ENCODE measurements at places on chromosomes 2 and 18.

GRCh38 chr2:144225076-144225475 is 294.8 kb downstream of the ZEB2 start:
- DNase-seq, result no peak

- no peak for DNase-seq
These were observed 54.8 kb downstream of the ZNF407 start for GRCh38 chr18:74652392-74652988.

GRCh38 chr18:22342625-22343024 is 75.1 kb downstream of the CTAGE1 start:
- DNase-seq, result no peak

- no peak for DNase-seq
These were observed 32.3 kb upstream of the IMPA2 start for GRCh38 chr18:11948852-11949523.

GRCh38 chr2:138494265-138494966 is 7.2 kb upstream of the SPOPL start:
- no peak for DNase-seq

GRCh38 chr18:38961880-38962279 is 1396.3 kb upstream of the CELF4 start:
- no peak for DNase-seq

GRCh38 chr18:38174594-38174993 is 609.0 kb upstream of the CELF4 start:
- no peak for DNase-seq

DNA sequence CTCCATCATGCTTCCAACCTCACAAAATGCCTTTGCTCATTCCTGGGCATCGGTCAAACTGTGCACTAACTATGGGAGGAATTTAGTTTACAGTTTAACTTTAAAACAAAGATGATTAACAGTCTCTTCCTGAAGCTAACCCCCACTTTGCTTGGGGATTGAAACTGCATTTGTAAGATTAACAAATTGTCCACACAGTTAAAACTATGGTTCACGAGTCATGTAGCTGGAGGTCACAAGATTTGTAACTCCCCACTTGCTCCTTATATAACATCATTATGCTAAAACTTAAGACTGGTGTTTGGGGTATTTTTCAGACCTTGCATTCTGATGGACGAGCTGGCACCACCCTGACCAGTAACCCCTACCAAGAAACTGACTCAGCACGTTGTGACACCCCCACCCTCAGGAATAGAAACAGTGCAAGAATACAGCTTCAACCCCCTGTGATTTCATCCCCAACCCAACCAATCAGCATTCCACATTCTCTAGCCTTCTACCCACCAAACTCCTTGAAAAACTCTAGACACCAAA is 252.3 kb downstream of the MBD5 start:
- DNase-seq, result no peak

DNA sequence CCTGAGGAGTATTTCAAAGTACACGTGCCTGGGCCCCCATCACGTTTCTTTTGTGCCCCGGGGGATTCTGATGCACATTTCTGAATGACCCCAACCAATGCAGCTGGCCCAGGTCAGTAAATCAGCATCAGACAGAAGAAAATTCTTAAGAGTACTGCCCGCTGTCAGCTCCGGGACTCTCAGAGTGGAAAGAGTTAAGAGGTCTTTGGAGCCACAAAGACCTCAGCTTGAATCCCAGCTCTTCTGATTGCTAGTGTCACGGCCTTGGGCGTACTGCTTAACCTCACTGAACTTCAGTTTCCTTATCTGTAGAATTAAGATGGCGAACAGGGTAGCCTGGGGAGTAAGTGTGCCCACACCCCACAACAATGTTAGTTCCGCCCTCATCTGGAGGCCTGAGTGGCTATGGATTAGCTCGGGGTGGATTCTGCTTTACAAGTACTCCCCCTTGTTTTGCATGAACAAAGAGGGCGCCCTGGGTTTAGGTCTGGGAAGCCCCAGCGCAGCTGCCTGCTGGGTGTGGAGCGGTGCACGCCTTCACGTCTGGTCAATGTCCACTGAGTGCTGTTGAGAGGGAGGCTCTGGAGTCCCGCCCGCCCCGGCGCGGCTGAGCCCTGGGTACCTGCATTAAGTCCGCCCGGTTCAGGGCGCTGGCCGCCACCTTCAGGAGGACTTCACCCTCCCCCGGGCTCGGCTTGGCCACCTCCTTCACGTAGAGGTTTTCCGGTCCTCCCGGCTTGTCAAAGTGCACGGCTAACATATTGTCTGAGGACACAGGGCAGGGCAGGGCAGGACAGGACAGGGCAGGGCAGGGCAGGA is 858 bp downstream of the TP53I3 start:
- DNase-seq, result peak; percentile 15

DNA sequence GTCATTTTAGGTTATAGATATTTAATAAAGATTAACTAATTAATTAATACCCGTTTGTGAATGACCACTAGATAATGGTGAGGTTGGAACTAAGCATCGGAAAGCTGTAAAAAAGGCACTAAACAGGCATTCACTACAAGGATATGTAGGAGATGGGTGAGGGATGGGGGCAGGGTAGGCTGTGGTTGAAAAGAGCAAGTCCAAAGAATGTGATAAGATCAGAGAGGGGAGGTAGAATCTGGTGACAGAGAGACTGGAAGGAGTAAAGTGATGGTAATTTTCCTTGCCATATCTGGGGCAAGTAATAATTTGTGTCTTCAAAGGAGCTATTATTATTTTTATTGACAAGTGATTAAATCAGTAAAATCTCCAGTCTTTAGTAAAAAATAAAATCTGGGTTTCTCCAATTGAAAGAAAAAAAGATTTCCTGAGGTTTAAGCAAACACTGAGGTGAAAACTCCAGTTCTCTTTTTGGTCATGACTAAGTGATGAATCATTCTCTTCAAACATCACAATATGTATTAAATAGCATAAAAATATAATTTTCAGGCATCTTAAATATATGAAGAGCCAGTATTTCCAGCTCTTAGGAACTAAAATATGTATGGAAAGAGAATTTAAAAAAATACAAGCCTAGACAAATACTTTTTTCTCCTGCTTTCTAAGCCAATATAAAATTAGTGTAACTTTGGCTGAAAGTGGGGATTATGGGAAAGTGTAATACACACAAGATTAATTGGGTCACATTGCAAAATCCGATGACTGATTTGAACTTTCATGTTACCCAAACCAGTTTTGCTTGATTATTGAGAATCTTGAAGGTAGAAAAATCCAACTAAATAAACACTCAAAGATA is 259.1 kb upstream of the RBMS1 start:
- no peak for DNase-seq

- no peak for DNase-seq
These were observed 225.3 kb upstream of the THUMPD2 start for GRCh38 chr2:40004336-40004735.

DNA sequence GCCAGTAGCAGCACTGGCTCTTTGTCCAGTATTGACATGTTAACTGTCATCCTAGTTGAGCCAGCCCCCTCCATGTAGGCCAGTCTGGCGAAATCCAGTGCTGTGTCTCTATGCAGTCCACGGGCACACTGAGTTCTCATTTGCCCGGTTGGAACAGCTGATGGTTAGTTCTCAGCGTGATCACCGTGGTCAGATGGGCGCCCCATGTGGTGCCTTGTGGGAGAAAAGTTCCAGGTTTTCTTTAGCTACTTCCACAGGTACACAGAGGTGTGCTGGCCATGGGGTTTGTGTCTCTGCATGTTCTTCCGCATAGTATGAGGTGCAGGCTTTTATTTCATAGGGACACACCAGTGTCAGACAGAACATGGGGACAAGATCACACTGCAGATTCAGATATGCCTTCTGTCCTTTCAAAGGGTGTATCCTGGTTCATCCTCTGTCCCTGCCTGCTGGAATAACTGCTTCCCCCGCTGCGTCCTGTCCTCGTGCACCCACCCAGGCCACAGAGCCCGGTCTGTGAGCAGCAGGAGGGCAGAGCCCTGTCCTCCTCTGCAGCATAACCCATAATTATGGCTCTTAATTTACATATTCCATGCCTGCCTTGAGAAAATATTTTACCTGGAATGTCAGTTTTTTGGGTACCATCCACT is 334.1 kb downstream of the GBX2 start:
- DNase-seq, result no peak

DNA sequence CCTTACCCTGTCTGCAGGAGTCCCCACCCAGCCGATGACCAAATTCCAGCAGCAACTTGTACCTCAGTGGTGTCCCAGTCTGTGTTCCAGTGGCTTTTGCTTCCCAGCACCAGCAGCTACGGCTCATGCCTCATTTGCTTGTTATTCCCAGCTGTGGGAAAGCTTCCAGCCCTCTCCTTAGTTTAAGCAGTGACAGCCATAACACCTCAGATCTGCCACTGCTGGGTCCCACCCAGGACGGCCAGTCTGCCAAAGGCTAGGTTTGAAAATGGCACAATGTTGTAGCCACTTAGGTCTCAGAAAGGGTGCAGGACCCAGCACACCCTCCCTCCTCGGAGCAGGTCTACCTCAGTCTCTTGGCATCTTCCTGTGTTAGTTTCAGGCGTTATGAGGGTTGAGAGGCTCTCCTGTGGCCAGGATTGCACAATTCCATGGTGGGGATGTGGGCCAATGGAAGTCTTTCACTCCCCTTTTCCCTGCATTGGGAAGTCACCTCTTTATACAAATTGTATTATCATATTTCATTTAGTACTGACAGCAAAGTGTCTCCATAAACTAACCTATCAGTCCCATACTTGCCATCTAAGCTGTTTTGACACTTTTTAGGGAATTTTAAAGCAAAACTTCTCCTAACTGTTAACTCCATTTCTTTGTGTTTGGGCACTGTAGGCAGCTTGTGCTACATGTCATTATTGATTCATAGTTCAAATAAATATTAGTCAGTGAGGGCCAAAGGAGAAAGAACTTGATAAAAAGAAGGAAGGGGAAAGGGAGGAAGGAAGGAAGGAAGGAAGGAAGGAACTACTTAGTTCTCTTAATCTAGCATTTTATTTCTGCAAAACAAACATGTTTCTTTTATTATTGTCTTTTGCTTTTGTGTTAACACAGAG is 62.9 kb upstream of the FAM110C start:
- no peak for DNase-seq

DNA sequence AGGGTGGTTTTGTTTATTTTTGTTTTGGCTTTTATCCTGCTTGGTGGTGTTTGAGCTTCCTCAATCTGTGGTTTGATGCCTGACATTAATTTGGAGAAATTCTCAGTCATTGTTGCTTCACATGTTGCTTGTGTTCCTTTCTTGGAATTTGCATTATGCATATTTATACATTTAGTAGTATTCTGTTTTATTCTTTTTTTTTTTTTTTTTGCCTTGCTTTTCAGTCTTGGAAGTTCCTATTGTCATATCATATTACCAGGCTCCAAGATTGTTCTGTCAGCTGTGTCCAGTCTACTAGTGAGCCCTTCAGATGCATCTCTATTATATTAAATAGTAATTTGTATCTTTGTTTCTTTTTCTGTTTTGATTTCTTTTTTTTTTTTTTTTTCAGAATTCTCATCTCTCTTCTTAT is 77.0 kb downstream of the EPC2 start:
- DNase-seq, result no peak

GRCh38 chr2:139366681-139367080 is 586.5 kb upstream of the NXPH2 start:
- no peak for DNase-seq

DNA sequence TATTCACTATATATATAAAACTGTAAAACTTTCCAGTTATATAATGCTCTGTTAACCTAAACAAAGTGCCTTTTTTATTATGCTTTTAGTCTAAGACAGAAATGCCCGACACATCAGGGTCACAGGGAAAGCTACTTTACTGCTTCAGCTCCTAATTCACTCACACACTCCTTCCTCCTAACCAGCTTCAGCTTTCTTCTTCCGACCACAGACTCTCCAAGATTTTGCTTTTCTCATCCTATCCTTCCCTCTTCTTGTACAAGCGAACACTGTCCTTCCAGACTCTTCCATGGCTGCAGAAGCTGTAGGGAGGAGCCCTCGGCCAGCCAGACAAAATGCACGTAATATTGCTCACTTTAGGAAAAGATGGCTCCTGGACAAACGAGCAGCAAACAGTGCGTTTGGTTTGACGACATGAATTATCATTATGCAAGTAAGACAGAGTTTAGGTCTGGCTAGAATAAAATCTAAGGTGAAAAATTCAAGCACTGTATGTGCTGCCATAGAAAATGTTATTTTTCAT is 47.5 kb upstream of the HNRNPA3 start:
- DNase-seq, result no peak

GRCh38 chr18:48824231-48824970 is 126.4 kb downstream of the SMAD7 start:
- DNase-seq, result no peak

DNA sequence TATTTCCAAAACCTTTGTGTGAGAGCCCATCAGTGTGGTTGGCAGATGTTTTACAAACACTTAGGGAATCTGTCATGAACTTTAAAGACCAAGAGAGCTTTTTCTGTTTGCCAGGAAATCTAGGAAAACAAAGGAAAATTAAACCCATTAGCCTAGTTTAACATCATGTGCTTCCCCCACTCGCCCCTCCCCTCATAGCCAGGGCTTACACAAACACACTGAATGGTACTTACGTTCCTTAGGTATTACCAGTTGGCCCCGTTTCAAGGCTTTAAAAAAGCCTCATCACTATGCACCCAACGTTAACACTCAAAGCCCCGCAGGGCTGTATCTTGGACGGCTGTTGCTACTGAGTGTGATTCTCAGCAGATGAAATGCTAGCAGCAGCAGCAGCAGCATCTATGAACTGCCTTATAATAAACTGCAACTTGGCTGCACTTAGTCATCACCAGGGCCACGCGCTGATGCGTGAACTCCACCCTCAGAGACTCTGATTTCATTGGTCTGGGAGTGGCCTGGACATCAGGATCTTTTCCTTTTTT is 20.1 kb upstream of the TTC39C start:
- DNase-seq, result no peak

DNA sequence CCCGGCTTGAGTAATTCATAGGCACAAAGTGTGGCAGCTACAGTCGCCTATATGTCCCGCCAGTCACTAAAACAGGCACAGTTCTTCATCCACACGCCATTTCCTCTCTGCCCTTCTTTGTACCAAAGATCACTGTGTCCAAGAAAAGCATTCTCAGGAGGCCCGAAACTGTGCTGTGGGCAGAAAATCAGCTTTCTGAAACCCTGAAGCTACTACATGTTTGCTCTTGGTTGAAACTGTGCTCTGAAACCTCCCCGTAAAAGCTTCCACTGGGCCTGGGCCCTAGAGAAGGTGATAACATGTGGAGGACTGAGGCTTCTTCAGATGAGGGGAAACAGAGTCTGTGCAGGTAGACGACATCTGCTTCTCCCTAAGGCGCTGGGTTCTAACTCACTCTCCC is 75.6 kb upstream of the ID2 start:
- no peak for DNase-seq

GRCh38 chr18:10913919-10914318 is 235.4 kb downstream of the PIEZO2 start:
- no peak for DNase-seq
